ENCODE measurements at places on chromosomes 6 and 20. TPM values are rescaled to one million over a fixed set of nuclear protein-coding genes. Genes with fewer than 3 reads are reported as not detected.

DNA sequence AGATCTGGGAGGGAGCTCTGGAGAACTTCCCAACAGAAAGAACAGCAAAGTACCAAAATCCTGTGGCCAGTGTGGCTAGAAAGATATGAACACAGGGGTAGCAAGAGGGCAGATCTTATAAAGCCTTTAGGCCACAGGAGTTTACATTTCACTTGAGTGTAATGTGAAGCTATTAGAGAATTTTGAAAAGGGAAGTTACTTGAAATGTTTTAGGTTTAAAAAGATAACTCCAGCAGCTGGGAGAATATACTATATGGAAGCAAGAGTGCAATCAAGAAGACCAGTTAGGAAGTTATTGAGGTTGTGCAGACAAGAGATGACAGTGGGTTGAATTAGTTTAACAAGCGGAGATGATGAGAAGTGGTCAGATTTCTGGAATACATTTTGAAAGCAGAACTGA, 7.9 kb downstream of the SUPT3H start:
- DNase-seq: no peak

GRCh38 chr6:22470454-22471131, 98.8 kb upstream of the HDGFL1 start:
- no peak for DNase-seq

DNA sequence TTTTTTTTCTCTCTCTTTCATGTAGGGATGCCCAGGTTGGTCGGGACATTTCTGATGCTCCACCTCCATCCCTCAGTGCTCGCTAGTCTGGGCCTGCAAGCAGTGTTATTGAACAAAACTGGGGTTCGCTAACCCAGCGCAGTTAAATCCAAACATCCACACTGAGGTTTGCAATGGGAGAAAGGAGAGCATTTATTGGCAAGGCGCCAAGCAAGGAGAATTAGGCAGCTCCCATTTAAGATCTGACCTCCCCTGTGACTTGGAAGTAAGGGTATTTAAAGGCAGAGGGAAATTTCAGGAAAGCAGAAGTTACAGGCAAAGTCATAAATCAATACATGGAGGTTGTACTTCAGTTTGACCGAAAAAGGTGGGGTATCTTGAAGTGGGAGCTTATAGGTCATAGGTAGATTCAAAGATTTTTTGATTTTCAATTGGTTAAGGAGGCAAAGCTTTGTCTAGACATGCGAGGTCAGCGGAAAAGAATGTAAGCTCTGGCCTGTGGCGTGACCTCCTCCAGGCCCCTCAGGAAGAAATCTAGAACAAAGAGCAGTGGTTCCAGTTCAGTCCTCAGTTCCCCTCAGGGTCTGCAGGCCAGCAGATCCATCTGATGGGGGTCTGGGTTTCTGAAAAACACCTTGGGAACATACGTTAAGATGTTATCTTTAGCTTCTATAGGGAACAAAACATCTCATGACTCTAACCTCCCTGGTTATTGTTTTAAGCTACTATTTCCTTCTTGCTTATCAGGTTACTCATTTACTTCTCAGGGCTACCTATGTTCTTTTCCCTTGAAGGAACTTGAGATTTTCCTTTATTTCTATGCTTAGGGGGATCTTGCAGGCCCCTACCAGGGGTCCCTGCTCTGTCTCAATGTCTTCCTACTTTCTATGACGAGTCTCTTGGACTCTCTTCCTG, 66.0 kb upstream of the KIF16B start:
- no peak for DNase-seq

GRCh38 chr6:142887517-142887916, 57.5 kb downstream of the HIVEP2 start:
- no peak for DNase-seq

- no peak for DNase-seq
These were observed 1.3 kb downstream of the RNF24 start for GRCh38 chr20:4014031-4014474.

- no peak for DNase-seq
These were observed 41.6 kb downstream of the KCNQ2 start for GRCh38 chr20:63430891-63431290.

- no peak for DNase-seq
These were observed 36.2 kb downstream of the RSPO4 start for GRCh38 chr20:965956-966355.

DNA sequence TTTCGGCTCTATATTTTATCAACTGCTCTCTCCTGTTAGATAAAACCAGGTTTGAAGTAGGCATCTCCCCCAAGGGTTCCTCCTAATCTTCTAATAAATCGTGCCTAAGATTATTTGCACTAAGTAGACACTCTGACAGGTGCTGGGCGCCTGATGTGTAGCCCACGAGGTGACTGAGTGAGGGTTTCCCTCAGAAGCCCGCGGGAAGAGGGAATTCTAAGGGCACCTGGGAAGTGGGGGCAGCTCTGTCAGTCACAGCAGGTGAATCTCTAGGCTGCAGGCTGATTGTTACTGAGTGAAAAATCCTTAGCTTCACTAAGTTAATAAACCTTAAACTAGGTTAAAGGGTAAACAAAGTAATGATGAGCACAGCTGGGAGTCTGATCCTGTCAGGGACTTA, 68.2 kb downstream of the PXDC1 start:
- DNase-seq: no peak

GRCh38 chr6:162726947-162727321, 632 bp downstream of the PRKN start:
- DNase-seq: no peak

The MCCD1 gene
- total RNA-seq: not detected

The CYP24A1 gene
- not detected for total RNA-seq

The GSTA2 gene
- not detected for total RNA-seq

The EYS gene
- total RNA-seq: not detected

The RIMS4 gene
- total RNA-seq: not detected

The GRM1 gene
- 4.6 TPM for total RNA-seq

The CLPSL2 gene
- not detected for total RNA-seq

The RBBP8NL gene
- not detected for total RNA-seq

The NDUFAF4 gene
- total RNA-seq: 75.0 TPM

The RNF39 gene
- not detected for total RNA-seq

The SLC22A1 gene
- total RNA-seq: 0.29 TPM

The OR12D3 gene
- not detected for total RNA-seq

All from heart right ventricle (tissue), 16 donors.